ENCODE measurements at places on chromosomes 3 and 15. TPM values are rescaled to one million over a fixed set of nuclear protein-coding genes. Genes with fewer than 3 reads are reported as not detected.

DNA sequence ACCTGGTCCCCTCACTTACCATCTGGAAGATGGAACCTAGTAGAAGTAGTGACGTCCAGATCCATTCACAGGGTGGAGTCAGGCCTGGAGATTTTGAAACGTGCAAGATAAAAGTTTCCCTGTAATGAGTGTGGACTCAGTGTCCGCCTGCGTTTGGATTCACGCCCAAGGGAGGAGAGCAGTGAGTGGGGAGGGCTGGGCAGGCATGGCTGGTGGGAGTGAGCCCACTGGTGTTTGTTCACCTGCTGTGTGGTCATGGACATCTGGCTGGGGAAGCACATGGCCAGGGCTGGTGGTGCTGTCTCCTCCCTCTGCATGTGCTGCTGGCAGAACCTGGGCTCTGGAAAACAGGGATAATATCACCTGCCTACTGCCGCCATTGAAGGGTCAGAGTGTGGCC lies 37.0 kb downstream of the RLBP1 start:
- no peak for DNase-seq

LRRIQ4 gene
- 0.10 TPM for total RNA-seq

DNA sequence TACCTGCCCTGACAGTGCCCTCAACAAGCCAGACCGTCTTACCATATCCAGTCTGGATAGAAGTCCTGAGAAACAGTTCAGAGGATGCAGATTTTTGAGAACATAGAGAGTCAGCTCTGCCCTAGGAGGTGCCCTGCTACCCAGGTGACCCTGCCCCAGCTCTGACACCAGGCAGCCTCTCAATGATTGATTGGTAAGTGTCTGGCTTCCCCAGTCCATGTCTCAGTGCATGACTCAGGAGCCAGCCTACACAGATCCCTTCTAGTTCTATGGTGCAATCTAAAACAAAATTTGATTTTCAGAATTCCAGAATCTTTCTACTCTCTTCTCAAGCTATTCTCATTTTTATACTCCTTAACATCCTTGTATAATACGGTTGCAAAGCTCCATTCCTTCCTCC lies 292.1 kb downstream of the VPS13C start:
- DNase-seq = no peak

- no peak for DNase-seq
Measured at GRCh38 chr3:31903686-31904431, 77.2 kb downstream of the OSBPL10 start.

DNA sequence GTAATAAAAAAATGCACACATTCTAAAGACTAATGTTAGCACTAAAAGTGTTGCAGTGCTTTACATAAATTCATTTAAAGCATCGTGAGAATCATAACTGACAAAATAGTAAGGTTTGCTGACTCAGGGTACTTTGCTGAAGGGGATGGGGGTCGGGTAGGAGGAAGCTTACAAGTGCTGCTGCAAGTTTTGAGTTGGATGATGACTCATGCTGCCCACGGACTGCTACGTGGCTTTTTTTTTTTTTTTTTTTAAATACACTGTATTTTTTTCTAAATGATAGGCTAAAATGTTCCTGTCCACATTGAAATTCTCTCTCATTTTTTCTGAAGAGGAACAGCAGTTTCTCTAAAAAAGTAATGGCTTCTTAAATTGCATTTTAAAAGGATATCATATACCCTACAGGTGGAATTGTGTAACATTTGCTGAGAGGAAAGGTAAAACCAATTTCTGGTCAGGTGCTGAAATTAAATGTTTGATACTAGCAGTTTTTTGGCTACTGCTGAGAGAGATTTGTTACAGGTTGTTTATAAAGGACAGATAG lies 2.2 kb downstream of the MAPK6 start:
- DNase-seq = peak; percentile 48

GRCh38 chr15:65254356-65254755 lies 32.3 kb downstream of the PARP16 start:
- no peak for DNase-seq

FEZF2 gene
- not detected for total RNA-seq

- DNase-seq = no peak
Measured at GRCh38 chr3:27561576-27561975, 77.4 kb upstream of the SLC4A7 start.

KNSTRN gene
- total RNA-seq = 48.4 TPM

- DNase-seq = no peak
Measured at GRCh38 chr3:71796290-71796689, 11.3 kb upstream of the PROK2 start.

DNA sequence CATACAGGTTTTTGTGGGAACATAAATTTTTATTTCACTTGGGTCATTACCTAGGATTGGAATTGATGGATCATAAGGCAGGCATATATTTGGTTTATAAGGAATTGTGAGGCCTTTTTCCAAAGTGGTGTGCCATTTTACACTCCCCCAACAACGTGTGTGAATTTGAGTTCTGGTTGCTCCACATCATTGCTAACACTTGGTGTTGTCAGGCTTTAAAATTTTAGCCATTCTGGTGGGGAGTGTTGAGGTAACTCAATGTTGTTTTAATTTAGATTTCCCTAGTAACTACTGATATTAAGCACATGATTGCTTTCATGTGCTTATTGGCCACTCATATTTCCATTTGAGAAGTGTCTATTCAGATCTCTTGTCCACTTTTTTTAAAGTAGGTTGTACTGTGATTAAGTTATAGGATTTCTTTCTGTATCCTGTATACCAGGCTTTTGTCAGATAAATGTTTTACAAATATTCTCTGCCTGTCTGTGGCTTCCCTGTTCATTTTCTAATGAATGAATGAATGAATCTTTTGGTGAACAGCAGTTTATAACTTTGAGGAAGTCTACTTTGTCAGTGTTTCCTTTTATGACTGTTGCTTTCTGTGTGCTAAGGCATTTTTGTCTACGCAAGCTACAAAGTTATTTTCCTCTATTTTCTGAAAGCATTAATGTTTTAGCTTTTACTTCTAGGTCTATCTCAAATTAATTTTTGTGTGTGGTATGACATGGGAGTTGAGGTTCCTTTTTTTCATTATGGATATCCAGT lies 17.9 kb upstream of the NR2C2 start:
- DNase-seq = no peak

WDR72 gene
- not detected for total RNA-seq

CD276 gene
- total RNA-seq = 29.2 TPM

- no peak for DNase-seq
Measured at GRCh38 chr3:115397433-115397832, 225.9 kb upstream of the GAP43 start.

IQCH gene
- total RNA-seq = 0.88 TPM

- no peak for DNase-seq
Measured at GRCh38 chr3:146680617-146681016, 75.5 kb upstream of the PLSCR5 start.

- no peak for DNase-seq
Measured at GRCh38 chr3:64551697-64552096, 136.1 kb downstream of the ADAMTS9 start.

DNA sequence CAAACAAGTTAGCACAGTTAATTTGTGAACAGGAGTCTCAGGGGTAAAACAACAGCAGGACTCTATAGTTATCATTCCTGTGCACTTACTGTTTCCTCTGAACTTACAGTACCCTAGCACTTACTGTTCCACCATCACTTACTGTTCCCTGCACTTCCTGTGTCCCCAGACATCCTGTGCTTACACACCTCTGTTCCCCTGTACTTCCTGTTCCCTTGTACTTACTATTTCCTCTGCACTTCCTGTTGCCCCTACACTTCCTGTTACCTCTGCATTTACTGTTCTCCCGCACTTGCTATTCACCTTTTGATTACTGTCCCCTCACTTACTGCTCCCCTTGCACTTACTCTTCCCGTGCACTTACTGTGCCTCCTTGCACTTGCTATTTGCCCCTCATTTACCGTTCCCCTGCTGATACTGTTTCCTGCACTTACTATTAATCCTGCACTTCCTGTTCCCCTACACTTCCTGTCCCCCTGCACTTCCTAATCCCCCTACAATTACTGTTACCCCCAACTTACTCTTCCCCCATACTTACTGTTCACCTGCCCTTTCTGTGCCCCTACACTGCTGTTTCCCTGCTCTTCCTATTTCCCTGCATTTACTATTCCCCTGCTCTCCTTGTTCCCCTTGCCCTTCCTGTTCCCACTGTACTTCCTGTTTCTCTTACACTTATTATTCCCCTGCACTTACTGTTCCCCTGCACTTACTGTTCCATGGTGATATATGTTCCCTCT lies 30.3 kb downstream of the TPRA1 start:
- DNase-seq = no peak

LIPH gene
- total RNA-seq = not detected

DNA sequence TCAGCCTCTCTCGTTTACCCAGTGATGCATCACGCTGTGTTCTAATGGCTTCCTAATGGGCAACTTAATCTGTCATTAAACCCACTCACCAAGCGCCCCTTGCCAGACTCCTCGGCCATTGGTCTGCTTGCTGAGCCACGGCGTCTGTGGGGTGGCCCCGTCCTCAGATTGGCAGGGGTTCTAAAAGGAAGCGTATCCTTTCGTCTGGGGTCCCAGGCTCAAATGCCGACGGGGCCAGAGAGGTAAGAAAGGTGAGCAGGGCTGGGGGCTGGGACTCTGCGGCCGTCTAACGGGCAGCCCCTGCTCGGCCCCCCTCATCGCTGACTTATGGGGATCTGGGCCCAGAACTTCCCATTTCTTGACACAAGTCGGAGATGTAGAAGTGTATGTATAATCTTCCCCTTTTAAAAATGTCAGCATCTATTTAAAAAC lies 315.1 kb upstream of the PROK2 start:
- DNase-seq = no peak

GRCh38 chr3:16060358-16060852 lies 114.1 kb upstream of the GALNT15 start:
- DNase-seq = no peak

- DNase-seq = no peak
Measured at GRCh38 chr15:92677999-92678398, 22.4 kb upstream of the FAM174B start.

DNA sequence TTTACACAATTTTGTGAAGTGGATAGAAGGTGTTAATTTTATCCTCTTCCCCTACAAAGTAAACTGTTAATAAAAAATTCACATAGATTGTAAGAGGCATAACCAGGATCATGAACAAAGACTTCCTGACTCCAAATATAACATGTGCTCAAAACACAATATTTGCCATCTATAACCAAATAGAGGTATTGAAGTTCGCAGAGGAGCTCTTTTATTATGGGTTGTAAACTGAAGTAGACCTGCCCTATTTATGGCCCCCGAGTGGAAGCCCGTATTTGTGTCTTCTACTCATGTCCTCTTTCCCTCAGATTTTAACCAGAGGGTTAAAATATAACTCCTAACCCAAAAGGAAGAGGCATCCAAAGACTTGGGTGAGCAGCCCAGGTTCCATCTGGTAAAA lies 285.6 kb upstream of the COL8A1 start:
- DNase-seq = no peak

GHRL gene
- total RNA-seq = 2.4 TPM

GRCh38 chr3:154971771-154972326 lies 108.3 kb upstream of the MME start:
- no peak for DNase-seq

DNA sequence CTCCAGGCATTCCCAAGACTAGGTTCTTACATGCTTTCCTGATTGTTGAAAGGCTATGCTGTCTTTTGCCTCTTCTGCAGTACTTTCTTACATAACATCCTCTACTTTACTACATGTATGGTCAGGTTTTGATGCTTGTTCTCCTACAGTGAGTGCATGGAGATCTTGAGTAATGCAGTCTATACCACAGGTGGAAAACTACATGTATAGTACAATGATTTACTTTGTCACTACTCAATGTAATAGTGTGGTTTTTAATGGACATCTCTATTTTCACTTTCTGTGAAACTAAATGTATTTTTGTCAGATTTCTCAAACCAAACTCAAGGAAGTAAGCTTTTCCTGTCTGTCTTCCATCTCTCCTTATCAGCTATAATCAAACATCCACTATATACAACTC lies 657.0 kb downstream of the TUSC7 start:
- DNase-seq = no peak

FOXB1 gene
- 1.2 TPM for total RNA-seq

DNA sequence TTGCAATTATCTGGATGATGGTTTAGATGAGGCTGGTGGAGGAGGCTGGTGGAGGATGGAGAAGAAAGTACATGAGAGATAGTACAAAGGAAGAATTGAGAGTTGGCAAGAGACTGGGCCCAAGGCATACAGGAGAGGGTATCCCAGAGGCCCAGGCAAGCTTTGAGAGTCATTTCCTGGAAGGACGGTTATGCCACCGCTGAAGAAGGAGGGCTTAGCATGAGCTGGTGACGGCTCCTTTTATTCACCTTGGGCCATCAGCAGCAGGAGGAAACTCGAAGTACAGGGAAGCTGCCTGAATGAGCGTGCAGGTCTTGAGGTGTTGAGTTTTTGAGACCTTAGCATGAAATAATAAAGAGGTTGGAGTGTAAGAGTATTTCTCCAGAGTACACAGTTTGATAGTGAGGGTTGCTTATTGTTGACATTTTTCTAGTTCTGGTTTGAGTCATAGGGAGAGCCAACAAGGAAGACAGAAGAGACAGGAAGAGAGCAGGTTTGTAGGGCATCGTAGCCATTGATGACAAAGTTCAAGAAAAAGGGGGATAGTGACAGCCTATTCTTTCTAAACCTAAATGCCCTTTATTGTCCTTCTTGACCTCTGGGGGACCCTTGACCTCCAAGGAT lies 13.8 kb downstream of the THSD4 start:
- DNase-seq = no peak

DNA sequence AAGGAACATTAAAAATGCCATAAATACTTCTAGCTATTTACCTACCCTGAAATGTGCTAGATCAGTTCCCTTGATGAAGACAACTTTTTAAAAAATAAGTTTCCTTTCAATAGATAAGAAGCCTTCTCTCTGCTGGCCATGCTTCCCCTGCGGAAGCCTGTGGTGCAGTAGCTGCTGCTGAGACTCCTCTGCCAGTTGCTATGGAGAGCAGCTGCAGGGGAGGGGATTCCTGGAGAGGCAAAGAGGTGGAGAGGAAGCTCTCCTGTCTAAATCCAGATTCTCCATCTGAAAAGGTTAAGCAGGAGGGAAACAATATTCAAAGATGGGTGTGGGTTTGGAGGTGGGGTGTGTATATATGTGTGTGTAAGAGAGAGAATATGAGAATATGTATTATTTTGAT lies 69.8 kb upstream of the BFSP2 start:
- DNase-seq = no peak
